ENCODE measurements at places on chromosomes 1 and 21. TPM values are rescaled to one million over a fixed set of nuclear protein-coding genes. Genes with fewer than 3 reads are reported as not detected.

The RIPK4 gene
- 20.1 TPM for total RNA-seq

The CYP2J2 gene
- total RNA-seq, result 0.46 TPM

The TNNT2 gene
- 7.9 TPM for total RNA-seq

The S100A1 gene
- 2.0 TPM for total RNA-seq

The NPHS2 gene
- not detected for total RNA-seq

The PHACTR4 gene
- 49.2 TPM for total RNA-seq

The ATG4C gene
- 16.6 TPM for total RNA-seq

The KCNJ10 gene
- 1.6 TPM for total RNA-seq

The MROH7 gene
- 0.41 TPM for total RNA-seq

The SLC35F3 gene
- 0.85 TPM for total RNA-seq

The VWA5B1 gene
- 1.4 TPM for total RNA-seq

The DCST1 gene
- not detected for total RNA-seq

The RPE65 gene
- total RNA-seq, result not detected

The TMPRSS15 gene
- total RNA-seq, result not detected

The RAB42 gene
- 10.1 TPM for total RNA-seq

The KRTAP7-1 gene
- not detected for total RNA-seq

The LCE2B gene
- total RNA-seq, result not detected

Measured in WTC11 (cell line).